ENCODE measurements at places on chromosomes 13 and 19.
A peak's percentile ranks its signal among the peaks of the same experiment; 100 is the strongest.

DNA sequence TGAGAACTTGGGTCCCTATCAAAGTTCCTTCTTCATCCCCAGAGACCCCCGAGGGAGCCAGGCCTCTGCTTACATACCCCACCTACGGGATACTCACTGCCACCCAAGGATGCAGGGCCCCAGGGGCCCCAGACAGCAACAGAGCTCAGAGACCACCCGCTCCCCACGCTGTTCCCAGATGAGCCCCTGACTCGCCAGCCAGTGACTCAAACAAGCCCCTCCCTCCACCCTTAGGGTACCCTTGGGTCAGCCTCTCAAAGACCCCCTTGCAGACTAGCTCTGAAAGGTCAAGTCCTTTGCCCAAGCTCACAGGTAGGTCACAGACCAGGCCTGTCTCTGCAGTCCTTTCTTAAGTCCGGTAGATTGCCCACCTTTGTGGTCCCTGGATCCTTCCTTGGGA, 45.7 kb downstream of the CD320 start:
- DNase-seq = no peak

DNA sequence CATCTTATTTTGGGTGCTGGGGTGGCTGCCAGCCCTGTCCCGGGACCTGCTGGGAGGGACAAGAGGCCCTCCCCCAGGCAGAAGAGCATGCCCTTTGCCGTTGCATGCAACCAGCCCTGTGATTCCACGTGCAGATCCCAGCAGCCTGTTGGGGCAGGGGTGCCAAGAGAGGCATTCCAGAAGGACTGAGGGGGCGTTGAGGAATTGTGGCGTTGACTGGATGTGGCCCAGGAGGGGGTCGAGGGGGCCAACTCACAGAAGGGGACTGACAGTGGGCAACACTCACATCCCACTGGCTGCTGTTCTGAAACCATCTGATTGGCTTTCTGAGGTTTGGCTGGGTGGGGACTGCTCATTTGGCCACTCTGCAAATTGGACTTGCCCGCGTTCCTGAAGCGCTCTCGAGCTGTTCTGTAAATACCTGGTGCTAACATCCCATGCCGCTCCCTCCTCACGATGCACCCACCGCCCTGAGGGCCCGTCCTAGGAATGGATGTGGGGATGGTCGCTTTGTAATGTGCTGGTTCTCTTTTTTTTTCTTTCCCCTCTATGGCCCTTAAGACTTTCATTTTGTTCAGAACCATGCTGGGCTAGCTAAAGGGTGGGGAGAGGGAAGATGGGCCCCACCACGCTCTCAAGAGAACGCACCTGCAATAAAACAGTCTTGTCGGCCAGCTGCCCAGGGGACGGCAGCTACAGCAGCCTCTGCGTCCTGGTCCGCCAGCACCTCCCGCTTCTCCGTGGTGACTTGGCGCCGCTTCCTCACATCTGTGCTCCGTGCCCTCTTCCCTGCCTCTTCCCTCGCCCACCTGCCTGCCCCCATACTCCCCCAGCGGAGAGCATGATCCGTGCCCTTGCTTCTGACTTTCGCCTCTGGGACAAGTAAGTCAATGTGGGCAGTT, 8.6 kb downstream of the CALM3 start:
- no peak for DNase-seq

- no peak for DNase-seq
These were observed 18.3 kb upstream of the ZNRF4 start for GRCh38 chr19:5436948-5437306.

- no peak for DNase-seq
These were observed 7.0 kb downstream of the SLC1A6 start for GRCh38 chr19:14972676-14973075.

DNA sequence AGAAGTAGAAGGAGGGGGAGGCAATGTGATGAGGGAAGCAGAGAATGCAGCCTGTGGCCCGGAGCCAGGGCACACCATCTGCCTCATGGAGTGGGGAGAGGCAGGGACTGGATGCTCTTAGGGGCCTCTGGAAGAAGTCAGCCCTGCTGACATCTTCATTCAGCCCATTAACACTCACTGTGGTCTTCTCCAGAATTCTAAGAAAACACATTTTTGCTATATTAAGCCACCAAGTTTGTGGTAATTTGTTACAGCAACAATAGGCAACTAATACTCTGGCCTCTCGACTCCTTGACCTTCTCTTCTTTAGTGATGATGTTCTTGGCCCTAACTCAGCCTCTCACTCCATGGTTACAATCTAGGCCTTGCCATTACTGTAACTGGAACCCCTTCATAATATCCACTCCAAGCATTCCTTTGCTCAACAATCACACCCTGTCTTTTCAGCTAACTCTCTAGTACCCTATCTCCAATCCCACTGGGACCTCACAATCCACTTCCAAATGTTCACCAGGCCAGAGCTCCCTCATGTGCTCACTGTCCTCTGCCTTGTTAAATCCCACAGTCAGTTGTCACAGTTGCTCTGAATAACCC, 98.5 kb downstream of the MIPEP start:
- DNase-seq = no peak

DNA sequence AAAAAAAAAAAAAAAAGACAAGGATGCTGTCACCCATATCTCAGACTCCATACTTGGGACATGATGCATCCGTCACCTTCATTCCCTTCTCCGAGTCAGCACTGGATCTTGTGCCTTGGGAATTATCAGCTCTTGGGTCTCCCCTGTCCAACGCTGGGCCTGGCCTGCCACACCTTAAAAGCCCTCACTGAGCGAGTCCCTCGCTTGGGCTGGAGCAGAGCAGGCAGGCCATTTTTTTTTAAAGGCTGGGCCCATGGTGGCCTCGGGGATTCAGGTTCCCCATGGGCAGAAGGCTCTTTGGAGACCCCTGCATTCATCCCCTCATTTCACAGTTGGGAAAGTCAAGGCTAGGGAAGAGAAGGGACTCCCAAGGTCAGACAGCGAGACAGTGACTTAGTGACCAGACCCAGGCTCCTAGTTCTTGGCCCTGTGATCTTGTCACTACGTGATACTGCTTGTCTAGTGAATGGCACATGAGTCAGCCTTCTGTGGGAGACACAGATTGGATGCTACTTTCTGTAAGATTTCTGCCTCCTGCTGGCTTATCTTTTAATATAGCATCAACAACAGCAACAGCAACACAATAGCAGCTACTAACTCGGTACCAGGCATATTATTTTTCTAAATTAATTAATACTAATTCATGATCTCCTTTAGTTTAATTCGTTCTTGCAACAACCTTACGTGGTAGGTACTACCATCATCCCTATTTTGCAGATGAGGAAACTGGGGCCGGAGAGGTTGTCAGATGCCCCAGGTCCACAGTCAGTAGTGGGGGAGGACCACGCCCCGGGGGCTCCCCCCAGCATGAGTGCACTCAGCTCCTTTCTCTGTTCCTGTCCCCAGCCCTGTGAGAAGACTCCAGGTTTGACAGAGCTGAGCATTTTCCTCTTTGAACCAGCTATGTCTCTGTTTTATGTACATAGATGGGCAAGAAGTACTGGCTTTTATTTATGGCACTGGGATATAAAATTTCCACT, 27.4 kb upstream of the ZNF536 start:
- no peak for DNase-seq

DNA sequence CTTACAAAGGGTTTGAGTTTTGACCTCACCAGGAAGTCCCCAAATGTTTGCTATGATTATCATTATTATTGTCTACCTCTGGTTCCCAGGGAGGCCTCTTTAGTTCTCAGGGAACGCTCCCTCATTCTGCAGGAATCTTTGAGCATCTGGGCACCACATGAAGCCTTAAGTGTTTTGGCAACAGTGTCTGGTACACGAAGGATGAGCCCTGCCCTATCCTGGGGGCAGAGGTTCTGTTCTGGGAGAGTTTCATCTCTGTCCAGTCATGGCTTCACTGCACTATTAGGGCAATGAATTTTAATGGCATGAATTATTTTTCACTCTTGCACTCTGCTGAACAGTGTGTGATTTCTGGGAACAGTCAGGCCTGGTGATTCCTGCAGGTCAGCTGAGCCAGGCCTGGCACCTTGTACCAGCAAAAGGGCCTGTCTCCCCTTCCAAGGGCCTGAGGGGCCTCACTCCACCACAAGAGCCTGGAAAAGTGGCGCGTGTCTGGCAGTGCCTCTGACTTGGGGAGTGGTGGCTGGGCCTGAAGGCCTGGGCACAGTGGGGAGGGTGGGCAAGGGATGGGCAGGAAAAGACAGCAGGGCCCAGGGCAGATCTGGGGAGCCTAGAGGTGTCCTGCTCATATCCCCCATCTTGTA, 4.6 kb downstream of the FAM187B start:
- no peak for DNase-seq

GRCh38 chr19:8445488-8446001, 770 bp downstream of the HNRNPM start:
- peak; percentile 11 for DNase-seq

- no peak for DNase-seq
These were observed 208.5 kb downstream of the PCCA start for GRCh38 chr13:100297413-100297812.

- no peak for DNase-seq
These were observed 11.7 kb upstream of the ACTN4 start for GRCh38 chr19:38635483-38636399.

GRCh38 chr13:59658027-59658737, 505.5 kb downstream of the DIAPH3 start:
- DNase-seq = no peak

GRCh38 chr19:47716270-47716937, 3.2 kb downstream of the EHD2 start:
- DNase-seq = no peak

DNA sequence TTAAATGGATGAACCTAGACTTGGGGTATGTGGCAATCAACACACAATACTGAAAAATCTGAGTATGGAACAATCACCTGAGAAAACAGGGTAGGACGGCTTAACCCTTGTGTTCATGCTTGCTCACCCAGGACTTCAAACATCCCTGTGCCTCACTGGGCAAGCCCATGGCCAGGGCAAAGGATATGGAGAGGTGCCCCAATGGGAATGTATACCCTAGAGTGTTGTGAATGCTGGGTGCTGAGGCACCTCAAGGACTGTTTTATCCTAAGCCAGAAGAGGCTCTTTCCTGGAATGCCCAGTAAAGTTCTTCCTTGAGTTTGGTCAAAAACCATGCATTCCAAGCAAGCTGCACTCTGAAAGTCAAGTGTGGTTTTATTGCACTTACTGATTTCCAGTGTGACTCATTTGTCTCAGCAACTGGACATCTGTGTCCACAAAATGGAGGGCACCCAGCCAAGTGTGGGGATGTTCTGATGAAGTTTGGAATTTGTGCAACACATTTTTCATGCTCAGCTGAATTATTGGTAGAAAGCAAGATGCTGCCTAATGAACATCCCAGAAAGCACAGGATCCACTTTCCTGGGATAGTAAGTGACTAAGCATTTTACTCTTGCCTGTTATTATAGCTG, 531.3 kb downstream of the RFC3 start:
- no peak for DNase-seq

- peak; percentile 80 for DNase-seq
These were observed 12.0 kb upstream of the NUMBL start for GRCh38 chr19:40702337-40703012.

GRCh38 chr19:13215572-13216380, 65.6 kb downstream of the IER2 start:
- no peak for DNase-seq

GRCh38 chr19:50932018-50932689, 20.7 kb downstream of the KLK5 start:
- DNase-seq = no peak

GRCh38 chr19:51027126-51027806, 850 bp upstream of the KLK11 start:
- no peak for DNase-seq

GRCh38 chr13:39941236-39941635, 285.8 kb downstream of the COG6 start:
- no peak for DNase-seq

- DNase-seq = no peak
These were observed 1.9 kb downstream of the IFNL1 start for GRCh38 chr19:39297931-39298634.

- DNase-seq = no peak
These were observed 1.9 kb downstream of the NAPA start for GRCh38 chr19:47512948-47513319.

GRCh38 chr13:22812793-22813192, 368.0 kb upstream of the SGCG start:
- DNase-seq = no peak

- no peak for DNase-seq
These were observed 136.4 kb downstream of the URI1 start for GRCh38 chr19:30078381-30078910.

- DNase-seq = no peak
These were observed 37.1 kb downstream of the UTP14C start for GRCh38 chr13:52061587-52061986.

DNA sequence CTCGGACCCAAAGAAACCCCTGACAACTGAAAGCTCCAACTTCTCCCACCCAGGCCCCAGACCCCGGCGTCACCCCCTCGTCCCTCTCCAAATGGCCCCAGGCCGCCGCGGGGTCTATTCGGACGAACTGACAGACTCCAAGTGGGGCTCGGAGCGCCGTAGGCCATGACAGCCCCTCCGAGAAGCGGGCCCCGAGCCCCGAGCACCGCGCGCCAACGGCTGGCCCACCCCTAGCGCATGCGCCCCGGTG, 360 bp downstream of the DDX39A start:
- no peak for DNase-seq

- DNase-seq = peak; percentile 57
These were observed 16.8 kb downstream of the SPC24 start for GRCh38 chr19:11138601-11139300.

GRCh38 chr13:41428155-41428554, 29.2 kb upstream of the RGCC start:
- no peak for DNase-seq

- no peak for DNase-seq
These were observed 2.4 kb downstream of the CD320 start for GRCh38 chr19:8305798-8306197.

- DNase-seq = no peak
These were observed 89.8 kb upstream of the SOX1 start for GRCh38 chr13:111977179-111977506.

DNA sequence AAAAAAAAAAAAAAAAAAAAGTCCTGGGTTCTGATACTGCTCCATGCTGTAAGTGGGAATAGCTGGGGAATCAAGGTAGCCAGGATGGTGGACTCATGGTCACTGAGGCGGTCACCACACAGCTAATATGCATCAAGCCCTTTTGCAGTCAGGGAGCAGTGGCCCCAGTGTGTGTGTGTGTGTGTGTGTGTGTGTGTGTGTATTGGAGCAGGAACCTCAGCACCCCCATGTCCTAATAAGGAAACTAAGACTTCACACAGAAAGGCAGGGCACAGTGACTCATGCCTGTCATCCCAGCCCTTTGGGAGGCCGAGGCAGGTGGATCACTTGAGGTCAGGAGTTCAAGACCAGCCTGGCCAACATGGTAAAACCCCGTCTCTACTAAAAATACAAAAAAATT, 12.0 kb downstream of the B3GNT3 start:
- DNase-seq = no peak

Data from SK-N-DZ (cell line).